Activated naive CD8-positive, alpha-beta T cell treated with anti-CD3 and anti-CD28 coated beads for 36 hours (primary cell): ENCODE measurements at places on chromosomes 2 and 18.

GRCh38 chr2:74205596-74205995, 7.2 kb downstream of the MTHFD2 start:
- DNase-seq, result peak; percentile 36

GRCh38 chr2:217940261-217941220, 62.3 kb downstream of the TNS1 start:
- no peak for DNase-seq

- DNase-seq, result no peak
Measured at GRCh38 chr18:22538426-22538825, 120.7 kb upstream of the CTAGE1 start.

DNA sequence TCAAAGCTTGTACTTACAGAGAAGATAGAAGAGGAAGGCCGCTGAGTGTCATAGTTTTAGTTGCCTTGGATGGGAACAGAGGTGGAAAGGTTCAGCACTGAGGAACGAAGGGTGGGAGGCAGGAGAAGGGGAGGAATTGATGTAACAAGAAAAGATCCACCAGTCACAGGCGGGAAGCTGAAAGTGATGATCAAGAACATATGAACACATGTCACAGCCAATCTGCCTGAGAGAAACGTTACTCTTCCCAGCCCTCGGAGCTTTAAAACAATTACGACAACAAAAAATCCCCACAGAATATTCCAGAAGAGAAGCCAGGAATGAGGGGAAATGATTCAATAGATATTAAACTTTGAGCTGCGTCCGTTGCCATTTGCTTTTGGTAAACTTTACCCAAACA, 87.1 kb downstream of the TSHZ1 start:
- DNase-seq, result no peak

DNA sequence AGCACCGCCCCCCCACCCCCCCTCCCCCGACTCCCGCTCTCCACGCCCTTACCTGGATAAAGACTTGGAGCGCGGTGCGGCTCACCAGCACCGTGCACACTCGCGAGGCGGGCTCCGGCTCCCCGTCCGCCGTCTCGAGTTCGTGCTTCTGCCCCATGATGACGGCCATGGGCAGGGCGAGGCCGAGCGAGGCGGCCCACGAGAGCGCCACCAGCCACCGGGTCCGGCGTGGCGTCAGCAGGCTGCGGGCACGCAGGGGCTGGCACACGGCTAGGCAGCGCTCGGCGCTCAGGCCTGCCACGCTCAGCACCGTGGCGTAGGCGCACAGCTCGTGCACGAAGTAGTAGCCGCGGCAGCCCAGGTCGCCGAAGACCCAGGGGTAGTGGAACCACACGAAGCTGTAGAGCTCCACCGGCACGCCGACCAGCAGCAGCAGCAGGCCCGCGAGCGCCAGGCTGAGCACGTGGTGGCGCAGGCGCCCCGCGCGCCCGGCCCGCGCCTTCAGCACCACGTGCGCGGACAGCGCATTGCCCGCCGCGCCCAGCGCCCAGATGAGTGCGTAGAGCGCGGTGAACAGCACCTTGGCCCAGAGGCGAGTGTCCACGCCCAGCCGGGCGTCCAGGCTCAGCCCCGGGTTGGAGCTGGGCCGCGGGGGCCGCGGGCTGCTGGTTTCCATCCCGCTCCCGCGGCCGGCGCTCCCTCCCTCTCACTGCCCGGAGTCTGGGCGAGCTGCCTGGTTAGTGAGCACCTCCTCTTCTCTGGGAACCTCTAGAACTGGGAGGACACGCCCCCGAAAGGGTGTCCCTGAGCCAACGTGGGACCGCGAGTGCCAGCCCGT, at the start of gene NTSR2:
NTSR2 (minus strand) TSS at position 742 of the 838 bp plus-strand sequence; CDS start at position 676, 66 bp downstream.
- peak; percentile 62 for DNase-seq

GRCh38 chr2:202450785-202451184, 74.7 kb downstream of the BMPR2 start:
- DNase-seq, result no peak

DNA sequence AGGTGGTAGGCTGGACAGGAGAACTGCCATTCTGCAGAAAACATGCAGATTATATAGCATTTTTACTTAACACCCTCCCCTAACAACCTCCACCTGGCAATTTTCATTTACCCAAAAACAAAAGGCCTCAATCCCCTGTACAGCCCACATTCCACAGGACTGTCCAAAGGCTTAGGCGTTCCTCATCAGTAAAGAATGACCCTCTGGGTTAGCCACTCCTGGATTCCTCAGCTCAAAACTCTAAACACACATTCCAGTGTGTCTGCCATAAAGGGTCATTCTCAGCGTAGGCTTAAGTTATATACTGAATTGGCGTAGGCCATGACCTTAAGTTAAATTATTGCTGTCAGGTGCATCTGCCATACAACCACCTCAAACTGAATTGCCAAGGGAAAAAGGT, 261.8 kb upstream of the CHAC2 start:
- no peak for DNase-seq

DNA sequence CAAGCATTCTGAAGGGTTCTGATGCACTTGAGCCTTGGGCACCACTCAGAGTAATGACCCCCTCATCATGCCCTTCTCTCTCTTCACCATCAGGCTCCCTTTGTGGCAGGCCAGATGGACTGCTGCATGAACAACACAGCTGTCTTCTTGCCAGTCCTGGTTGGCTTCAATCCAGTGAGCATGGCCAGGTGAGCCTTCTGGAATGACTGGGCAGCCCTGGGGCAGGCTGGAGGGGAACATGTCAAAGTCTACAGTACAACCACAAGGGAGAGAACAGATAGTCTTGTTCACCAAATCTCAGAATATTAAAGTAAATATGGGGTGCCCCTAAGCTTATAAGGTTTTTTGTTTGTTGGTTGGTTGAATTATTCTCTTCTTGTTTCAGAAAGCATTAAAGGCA, 4.4 kb downstream of the GCKR start:
- no peak for DNase-seq

- DNase-seq, result no peak
Measured at GRCh38 chr2:652881-653480, 24.2 kb downstream of the TMEM18 start.

GRCh38 chr2:170344663-170345346, 166.9 kb downstream of the MYO3B start:
- DNase-seq, result no peak

DNA sequence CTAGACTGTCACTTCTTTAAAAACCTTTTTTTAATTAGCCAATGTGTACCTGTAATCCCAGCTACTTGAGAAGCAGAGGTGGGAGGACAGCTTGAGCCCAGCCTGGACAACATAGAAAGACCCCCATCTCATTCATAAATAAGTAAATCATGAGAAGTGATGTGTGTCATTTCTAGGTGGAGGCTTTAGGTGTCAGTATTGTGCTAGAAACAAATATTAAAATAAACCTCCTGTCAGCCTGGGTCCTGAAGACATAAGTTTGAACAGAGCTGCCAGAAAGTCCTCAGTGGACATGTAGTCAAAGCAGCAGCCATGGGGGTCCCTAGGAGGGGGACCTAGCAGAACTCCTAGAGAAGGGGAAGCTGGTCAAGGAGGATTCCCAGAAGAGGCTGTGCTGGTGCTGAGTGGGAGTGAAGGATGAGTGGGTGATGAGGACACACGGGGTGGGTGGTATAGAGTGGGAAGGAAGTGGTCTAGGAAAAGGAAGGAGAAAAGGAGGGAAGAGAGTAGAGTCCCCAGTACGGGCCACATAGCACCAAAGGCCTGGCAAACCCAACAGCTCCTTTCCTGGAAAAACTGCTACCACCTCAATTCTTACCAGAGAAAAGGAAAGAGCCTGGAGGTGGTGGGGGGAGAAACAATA, 316.6 kb upstream of the NCKAP5 start:
- DNase-seq, result no peak
